ENCODE measurements at places on chromosomes 1 and 21.

DNA sequence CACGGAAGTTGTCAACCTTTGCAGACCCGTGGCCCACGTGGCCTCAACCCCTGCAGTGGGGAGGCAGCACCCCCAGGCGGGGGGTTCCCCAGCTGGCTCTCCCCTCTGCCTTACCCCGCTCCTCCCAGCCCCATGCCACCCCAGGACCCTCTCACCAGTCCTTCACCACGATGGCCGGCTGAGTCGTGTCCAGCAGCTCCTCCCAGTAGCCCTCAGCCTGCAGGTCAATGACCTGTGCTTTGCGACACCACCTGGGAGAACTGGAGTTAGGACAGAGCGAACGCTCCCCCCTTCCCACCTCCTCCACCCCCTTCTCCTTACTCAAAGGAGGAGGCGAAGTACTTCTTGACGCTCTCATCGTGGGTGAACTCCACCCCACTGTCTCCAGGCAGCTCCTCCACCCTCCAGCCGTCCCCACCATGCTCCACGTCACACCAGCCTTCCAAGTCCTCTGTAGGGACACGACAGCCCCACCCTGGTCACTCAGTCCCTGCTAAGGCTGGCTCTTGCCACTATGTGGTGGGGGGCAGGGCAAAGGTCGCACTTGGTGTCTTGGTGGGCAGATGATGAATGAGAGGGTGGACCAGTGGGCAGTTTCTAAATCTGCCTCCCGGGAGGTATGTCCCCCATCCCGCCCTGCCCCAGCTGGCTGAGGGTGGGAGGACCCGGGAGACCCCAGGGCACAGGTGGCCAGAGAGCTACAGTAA lies 4.5 kb downstream of the FBXO2 start:
- no peak for DNase-seq

DNA sequence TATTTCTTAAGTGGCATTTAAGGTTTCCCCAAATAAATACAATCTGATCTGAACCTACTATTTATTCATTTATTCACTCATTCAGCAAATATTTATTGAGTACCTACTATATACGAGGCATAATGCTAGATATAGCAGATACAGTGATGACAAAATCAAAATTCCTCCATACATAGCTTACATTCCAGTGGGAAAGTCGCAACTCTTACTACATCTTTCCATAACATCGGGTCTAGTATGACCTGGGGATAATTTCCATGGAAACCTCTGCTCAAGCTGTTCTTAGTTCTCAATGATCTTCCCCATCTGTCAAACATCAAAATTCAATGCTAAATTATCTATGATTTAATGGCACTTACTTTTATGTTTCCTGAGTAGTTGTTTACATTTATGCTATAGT lies 70.8 kb upstream of the PRKACB start:
- no peak for DNase-seq

GRCh38 chr1:914131-914890 lies 9.4 kb upstream of the SAMD11 start:
- no peak for DNase-seq

DNA sequence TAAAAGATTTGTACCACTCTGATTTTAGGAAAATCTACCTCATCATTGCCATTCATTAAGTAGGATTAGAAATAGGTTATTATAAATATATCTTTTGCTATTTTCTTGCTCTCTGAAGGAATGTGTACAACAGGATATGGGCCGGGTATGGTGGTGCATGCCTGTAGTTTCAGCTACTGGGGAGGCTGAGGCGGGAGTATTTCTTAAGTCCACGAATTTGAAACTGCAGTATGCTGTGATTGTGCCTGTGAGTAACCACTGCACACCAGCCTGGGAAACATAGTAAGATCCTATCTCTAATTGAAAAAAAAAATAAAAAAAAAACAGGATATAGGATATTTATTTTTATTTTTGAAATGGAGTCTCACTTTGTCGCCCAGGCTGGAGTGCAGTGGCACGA lies 50.0 kb downstream of the CLIC4 start:
- no peak for DNase-seq

GRCh38 chr1:29331309-29331708 lies 95.0 kb downstream of the PTPRU start:
- no peak for DNase-seq

GRCh38 chr1:12478612-12478985 lies 139.4 kb downstream of the DHRS3 start:
- DNase-seq, result no peak

DNA sequence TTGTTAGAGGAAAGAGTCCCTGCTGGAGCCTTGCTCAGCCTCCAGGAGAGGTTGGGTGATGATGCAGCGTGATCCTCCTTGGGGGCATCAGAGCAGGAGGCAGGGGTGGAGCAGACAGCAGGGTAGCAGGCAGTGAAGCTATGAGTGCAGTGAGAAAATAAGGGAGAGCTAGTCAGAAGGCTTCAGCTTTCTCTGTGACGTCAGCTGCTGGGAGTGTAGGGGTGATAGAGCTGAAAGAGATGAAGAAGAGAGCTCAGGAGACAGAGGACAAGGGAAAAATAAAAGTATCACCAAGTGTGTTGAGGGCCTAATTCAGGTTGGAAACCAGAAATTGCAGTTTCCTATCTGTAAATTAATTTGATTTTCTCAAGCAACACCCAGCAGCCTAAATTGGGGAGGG lies 2.2 kb upstream of the ADAM30 start:
- DNase-seq, result no peak

DNA sequence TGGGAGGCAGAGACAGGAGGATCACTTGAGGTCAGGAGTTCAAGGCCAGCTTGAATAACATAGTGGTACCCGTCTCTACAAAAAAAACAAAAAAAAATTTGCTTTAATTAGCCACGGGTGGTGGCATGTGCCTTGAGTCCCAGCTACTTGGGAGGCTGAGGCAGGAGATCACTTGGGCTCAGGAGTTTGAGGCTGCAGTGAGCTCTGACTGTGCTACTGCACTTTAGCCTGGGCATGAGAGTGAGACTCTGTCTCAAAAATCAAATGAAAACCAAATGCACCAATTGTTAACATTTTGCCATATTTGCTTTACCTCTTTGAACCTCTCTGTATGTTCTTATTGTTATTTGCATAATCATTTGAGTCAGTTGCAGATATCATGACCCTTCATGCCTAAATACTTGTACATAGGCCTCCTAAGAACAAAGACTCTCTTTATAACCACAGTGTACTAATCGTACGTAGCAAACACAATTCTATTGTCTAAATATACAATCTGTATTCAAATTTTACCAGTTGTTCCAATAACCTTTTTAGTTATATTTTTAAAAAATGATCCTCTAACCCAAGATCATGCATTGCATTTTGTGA lies 8.5 kb upstream of the NID1 start:
- no peak for DNase-seq

DNA sequence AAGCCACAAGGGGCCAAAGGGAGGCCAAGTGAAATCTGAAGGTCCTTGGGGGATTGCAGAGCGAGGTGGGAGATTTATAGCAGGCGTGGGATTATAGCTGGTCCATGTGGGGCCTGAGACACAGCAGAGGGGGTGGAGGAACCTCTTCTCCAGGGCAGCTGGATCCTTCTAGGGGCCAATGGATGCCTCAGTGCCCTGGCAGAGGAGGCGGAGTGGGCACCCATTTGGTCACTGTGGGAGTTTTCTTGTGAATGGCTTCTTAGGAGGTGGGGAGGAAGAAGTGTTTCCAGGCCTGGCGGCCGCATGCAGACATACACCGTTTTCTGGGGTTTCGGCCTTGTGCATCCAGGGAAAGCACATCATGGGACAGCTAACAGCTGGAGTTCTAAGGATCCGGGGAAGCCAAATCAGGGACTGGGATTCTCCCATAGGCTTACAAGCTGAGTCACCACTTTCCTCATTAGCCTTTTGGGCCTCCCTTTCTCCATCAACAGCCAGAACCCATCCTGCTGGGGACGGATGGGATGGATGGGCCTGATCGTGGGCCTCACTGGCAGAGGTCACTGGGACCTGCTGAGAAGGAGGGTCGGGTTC lies 76.5 kb downstream of the RHOU start:
- no peak for DNase-seq

DNA sequence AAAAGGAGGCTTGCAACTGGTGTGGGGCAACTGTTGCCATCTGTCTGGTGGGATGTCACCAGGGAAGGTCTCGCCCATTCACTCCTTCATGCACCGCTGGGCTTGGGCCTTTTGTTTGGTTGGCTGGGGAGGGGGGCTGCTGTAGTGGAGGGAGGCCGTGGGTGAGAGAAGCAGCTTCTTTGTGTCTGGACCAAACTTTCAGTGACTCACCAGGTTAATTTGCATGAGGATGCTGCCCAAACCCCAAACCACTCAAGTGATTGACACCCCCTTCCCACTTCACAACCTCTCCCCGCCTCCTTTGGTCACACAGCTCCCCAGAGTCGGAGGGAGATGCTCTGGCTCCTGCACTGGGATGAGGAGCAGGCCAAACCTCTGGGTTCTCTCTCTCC lies 19.7 kb downstream of the BTG2 start:
- DNase-seq, result peak; percentile 69

- DNase-seq, result no peak
Observed at GRCh38 chr1:78088015-78088414, 42.2 kb downstream of the GIPC2 start.

DNA sequence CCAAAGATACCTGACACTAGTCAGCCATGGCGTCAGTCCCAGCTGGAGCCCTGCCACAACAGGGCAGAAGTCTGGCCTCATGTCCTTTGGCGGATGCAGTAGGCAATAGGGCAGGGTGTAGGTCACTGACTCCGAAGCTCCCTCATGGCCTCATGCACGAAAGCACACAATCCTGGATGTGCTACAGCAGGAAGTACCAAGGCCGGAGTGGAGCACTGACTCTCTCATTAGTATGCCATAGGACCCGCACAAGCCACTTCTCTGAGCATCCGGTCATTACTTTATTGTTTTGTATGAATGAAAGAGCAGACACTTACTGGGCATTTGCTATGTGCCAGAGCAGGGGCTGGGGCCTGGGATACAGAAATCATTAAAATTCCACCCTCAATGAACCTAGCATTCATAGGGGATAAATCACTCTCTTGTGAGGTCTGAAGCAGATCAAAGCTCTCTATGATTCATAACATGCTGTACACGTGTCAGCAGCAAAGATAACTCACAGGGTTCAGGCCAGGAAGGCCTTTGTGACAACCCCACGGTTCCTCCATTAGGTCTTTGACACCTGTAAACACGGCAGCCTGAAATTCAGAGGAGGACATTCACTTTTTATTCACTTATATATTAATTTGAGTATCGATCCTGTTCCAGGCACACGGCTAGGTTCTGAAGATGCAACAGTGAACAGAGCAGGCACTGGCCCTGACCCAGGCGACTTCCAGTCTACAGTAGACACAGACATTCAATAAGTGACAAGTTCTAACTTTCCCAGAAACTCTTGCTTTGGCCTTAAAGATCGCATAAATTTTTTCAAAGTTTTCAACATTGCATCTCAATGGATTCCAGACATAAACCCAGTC lies 357.9 kb upstream of the USP24 start:
- no peak for DNase-seq

DNA sequence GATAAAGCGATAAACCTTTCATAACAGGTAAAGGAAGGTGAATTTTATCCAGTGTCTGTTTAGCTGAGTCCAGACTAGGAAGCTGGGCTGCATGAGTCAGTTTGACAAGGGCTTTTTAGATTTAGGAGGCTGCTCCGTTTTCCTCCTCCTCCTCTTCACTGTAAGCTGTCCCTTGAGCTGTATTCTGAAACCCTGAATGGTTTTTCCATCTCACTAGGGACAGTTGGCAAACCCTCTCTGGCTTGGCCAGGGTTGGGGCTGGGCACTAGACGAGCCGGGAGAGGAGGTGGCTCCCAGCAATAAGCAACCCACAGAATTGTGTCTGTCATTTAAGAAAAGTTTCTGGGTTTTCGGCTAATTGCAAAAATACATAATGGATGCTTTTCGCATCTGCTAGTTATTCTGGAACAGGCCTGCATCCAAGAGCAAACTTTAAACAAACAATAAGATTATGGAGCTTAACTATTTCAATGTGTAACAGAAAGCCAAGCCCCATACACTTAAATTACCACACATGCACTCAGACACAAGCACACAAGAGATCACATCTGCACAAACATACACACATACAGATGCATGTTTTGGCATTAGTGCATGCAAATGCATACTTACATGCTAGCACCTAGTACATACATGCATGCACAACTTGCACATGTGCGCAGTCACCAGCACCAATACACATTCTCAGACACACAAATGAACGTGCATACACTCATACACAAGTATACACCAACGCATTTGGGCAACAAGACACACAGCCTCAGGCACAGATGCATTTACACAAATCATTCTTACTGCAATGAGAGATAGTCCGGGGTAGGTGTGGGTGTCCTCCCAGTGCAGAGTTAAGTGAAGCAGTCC lies 27.8 kb upstream of the FOXE3 start:
- no peak for DNase-seq

GRCh38 chr1:1331068-1331965 lies at the start of gene TAS1R3:
TAS1R3 (plus strand) TSS chr1:1331280; CDS start chr1:1331346, 66 bp downstream.
- no peak for DNase-seq

- DNase-seq, result no peak
Observed at GRCh38 chr21:44828362-44829056, 10.6 kb upstream of the SUMO3 start.
